ENCODE measurements at places on chromosomes 12 and 14.

DNA sequence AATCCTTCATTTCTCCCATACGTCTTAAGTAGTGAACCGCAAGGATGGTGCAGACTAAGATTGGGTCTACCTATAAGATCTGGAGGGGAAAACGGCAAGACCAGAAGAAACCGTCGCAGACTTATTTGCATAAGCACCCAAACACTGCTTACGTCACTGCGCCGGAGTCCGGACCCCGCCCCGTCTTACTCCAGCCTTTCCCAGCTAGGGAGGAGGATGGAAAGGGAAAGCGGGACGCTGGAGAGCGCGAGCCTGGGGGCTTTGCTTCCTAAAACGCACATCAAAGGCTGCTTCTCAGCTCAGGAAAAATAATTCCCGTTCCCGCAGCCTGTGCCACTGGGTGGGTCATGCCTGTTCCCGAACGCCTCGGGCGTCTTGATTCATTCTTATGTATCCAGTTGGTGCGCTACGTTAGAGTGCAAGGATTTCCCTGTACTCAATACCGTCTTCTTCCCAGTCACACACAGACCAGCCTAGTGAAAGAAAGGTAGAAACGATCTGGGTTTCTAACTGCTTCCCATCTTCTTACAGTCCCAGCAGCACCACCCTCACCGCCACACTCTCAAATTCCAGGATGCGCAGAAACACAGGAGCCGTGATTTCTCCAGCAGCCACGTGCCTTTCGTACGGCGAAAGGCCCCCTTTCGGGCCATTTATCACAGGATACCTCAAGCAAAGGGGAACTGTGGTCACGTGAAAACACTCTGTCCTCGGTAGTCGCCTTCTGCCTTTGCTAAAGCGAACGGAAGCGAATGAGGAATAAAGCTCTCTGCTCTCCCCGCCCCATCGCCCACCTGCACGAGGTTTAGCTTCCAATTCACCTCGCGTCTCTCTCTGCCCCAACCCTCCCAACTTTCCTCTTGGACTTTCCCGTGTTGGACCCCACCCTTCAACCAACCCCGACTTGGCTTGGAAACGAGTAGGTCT lies 1.1 kb downstream of the SLC6A15 start:
- peak; percentile 82 for DNase-seq

DNA sequence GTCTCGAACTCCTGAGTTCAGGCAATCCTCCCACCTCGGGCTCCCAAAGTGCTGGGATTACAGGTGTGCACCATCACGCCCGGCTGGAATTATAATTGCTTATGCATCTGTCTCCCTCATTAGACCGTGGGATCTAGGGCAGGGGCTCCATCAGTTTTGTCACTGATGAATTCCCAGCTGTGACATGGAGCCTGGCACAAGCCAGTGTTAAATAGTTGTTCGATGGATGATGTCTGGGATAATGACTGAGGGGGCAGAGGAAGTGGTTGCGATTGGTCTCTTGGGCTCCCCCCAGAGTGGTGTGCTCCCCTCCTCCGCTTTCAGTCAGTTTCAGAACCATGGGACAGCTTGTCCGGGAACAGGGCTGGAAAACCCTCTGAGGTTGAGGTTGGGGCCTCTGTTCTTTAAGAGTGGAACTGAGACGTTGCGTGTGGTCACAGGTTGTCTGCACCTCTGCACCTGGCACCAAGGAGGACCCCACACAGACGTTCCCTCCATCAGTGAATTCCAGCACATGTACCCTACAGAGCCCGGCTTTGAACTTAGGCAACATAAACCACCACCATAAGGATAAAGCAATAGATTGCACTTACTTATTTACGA lies 30.8 kb upstream of the BATF start:
- no peak for DNase-seq

- DNase-seq, result no peak
Observed at GRCh38 chr12:98319716-98320425, 195.5 kb upstream of the TMPO start.

DNA sequence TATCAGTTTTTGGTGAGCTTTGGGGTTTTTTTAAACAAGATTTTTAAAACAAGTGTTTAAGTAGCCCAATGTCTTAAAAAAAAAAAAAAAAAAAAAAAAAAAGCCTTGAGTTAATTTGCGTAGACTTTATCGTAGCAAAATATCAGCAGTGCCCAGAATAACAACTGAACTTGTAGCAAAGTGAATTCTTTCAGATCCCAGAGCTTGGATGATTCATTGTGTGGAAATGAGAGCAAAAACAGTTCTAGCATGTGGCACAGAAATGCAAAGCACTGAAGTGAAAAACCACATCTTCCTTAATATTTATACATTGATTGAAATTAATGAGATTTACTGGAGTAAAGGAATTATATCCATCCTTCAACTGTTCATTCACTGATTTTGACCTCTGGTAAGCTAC lies 258.1 kb downstream of the EGLN3 start:
- DNase-seq, result no peak

All from NCI-H774 (cell line).